ENCODE measurements at places on chromosomes 16 and 17.

- peak; percentile 79 for DNase-seq
Measured at GRCh38 chr16:85157813-85158742, 45.8 kb upstream of the CIBAR2 start.

GRCh38 chr17:50537721-50538548 is 5.4 kb downstream of the EPN3 start:
- DNase-seq = no peak

DNA sequence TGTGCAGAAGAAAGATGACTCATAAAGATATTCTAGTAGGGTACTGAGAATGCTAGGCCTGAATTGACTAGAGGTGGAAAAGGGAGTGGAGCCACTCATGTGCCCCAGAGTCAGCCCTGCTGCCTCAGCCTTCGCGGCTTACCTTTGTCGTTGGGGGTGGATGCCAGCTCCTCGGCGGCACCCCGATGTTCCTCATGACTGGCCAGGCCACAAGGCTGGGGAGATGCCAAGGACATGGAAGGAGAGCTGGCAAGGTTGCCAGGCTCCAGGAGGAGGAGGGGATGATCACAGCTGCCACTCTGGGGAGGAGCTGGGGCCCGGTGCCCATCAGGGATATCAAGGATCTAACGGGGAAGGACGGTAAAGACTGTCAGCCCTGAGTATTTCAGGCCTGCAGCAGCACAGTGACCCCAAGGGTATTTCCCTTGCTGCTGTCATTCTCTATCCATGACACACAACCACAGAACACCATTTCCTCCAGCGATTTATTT is 9.7 kb upstream of the SLC35B1 start:
- no peak for DNase-seq

DNA sequence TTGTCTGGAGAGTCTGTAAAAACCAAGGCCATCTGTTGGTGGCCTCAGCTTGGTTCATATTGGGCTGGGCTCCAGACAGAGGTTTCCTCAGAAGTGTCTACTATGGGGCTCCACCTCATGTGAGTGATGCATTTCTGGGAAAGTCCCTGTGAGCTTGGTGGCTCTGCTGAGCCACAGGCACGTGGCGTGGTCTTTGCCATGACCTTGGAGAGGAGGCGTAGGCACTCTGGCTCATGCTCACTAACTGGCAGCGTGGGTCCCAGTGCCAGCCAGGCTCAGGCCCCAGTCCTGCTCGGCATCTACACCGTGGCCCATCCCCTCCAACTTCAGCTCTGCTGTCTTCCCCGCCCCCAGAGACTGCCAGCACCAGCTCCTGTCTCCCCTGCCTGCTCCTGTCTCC is 10.7 kb upstream of the SMTNL2 start:
- DNase-seq = no peak

- DNase-seq = no peak
Measured at GRCh38 chr17:7737601-7738000, 20.1 kb downstream of the DNAH2 start.

GRCh38 chr16:29673501-29673900 is 5.5 kb upstream of the QPRT start:
- no peak for DNase-seq

DNA sequence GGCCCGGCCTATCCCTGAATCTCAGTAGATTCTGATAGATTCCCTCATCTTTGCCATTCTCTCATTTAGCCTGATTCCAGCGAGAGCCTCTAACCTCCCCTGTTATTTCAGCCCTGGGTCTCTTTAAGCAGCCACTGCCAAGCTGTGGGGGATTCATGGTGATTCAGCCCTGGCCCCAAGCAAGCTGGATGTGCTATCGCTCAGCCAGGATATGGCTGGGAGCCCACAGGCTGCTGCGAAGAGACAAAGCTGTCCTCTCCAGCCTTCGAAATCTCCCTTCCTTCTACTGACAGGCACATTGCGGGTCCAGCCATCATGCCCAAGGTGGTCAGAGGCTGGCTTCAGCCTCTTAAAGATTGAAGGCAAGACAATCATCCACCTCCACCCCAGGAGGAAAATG is 394.1 kb downstream of the SOX9 start:
- no peak for DNase-seq

DNA sequence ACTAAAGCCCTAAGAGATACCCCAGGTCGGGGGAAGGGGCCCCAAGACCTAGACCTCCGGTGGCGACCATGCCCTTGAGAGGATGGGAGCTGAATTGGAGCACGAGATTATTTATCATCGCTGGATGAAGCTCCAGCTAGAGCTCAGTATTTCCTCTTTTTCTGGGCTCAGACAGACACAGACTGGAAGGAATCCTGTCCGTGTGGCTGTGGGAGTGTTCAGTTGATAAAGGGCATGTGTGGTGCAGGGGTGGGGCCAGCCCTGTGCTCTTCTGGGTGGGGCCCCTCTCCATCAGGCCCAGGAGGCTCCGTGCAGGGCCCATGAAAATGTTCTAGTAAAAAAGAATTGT is 6.3 kb upstream of the CBX4 start:
- no peak for DNase-seq

DNA sequence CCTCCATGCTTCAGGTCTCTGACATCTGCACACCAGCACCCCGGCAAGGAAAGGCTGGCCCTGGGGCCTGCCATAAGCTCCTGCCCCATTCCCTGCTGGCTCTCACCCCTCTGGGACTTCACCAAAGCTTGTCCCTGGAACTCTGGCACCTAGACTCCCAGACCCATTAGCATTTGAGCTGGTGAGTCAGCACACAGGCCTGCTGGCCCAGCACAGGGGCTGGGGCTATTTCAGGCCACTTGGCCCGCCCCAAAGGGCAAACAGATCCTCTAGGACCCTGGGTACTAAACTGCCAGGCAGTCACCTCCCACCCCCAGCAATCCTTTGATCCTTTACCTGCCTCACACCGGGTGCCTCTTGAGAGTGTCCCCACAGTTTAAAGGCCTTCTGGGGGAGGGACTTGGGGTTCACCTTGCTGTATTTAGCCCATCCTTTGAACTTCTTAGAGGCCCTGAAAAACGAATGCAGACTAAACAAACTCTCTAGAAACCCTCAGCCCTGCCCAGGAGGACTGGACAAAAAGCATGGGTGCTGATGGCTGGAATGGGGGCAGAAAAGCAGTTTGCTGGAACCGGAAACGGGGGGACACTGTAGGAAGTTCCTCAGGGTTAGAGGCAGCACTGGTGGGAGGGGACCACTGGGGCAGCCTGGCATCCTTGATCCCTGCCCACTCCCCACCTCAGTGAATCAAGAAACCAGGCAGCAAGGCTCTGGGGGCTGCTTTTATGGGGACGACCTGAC is 3.2 kb upstream of the SAMD14 start:
- DNase-seq = peak; percentile 62

DNA sequence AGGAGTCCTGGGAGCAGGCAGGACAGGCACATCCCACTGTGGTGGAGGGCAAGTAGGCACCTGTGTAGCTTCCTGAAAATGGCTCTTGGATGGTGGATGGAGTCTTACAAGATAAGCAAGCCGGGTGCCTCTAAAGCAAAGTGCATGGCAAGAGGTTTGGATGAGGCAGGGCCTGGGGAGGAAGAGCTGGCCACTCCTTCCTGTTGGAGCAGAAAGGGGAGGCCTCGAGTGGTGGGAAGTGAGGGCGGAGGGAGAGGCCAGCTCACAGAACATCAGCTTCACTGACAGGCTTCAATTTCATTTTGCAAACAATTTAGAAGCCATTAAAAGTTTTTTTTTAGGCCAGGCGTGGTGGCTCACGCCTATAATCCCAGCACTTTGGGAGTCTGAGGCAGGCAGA is 31.0 kb downstream of the CD300A start:
- DNase-seq = no peak

DNA sequence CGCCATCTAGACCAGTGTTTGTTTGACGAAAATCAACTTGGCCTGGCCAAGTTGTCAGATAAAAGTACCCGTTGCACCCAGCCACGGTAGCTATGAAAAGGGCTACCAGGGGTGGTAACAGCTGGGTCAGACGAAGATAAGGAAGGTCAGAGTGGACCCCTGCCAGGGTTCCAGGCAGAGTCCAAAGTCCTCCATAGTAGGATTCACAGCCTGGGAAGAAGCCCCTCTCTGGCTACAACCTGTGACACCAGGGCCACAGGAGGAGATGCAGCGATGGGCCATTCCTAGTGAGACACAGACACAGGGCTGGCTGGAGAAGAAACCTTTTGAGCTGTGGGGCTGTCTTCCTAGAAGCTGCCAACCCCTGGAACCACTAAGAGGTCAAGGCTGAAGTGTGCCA is 39.3 kb downstream of the MEAK7 start:
- no peak for DNase-seq

DNA sequence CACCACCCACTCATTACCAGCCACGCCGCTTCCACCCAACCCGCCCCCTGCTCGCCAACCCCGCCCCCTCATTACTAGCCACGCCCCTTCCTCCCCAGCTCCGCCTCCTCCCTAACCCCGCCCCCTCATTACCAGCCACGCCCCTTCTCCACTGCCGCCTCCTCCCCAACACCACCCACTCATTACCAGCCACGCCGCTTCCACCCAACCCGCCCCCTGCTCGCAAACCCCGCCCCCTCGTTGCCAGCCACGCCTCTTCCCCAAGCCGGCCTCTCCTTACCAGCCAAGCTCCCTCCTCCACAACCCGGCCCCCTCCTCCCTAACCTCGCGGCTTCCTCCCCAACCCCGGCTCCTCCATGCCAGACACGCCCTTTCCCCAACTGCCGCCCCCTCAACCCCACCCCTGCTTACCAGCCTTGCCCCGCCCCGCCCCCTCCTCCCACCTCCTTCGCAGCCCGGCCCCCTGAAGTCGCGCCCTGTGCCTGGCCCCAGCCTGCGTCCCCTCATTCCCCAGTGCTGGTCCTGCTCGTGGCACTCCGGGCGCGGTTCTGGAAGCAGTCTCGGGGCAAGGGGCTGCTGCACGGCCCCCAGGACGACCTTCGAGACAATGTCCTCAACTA is 7.3 kb downstream of the SLC22A31 start:
- peak; percentile 88 for DNase-seq

- DNase-seq = no peak
Measured at GRCh38 chr16:67241008-67241900, 6.0 kb downstream of the FHOD1 start.

- no peak for DNase-seq
Measured at GRCh38 chr17:80705988-80706387, 161.3 kb downstream of the RPTOR start.

DNA sequence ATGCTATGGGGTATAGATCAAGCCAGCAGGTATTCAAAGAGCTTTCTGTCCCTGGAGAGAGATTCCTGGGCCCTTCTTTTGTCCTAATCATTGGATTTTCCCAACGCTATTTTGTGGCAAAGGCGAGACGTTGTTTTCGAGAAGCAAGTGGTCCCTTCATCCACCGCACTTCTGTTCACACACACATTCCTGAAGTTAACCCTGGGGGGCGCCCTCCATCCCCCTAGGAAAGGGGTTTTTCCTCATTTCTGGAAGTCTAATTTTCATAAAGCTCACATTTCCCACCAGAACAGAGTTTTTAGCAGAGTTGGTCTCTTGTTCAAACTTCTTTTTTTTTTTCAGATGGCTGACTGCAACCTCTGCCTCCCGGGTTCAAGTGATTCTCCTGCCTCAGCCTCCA is 11.9 kb downstream of the SCGB1C2 start:
- DNase-seq = no peak

- peak; percentile 85 for DNase-seq
Measured at GRCh38 chr17:15651583-15652110, 32.1 kb upstream of the FBXW10B start.

DNA sequence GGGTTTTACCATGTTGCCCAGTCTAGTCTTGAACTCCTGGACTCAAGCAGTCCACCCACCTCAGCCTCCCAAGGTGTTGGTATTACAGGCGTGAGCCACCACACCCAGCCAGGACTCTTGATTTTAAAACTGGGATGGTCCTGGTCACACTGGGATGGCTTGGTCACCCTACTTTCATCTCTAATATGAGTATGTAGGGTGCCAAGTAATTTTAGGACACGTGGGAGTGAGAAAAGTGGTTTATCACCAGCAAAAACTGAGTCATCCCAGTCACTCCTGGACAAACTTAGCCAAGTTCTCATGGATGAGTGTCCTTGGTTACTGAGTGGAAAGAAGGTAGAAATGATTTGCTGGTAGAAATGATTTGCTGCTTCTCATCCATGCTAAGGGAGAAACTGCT is 9.9 kb downstream of the CLEC19A start:
- no peak for DNase-seq

GRCh38 chr16:22206842-22207714 is 1.0 kb downstream of the EEF2K start:
- DNase-seq = peak; percentile 75

GRCh38 chr16:14148569-14148968 is 77.5 kb downstream of the MRTFB start:
- DNase-seq = no peak

Measured in SK-N-SH (cell line).